Hair follicular keratinocyte (primary cell): ENCODE measurements at places on chromosomes 2 and 18. TPM values are rescaled to one million over a fixed set of nuclear protein-coding genes. Genes with fewer than 3 reads are reported as not detected.

The KLHL41 gene
- 0.04 TPM in 1 of 2 replicates, not detected in the other for total RNA-seq

The G6PC2 gene
- not detected in 2 replicates for total RNA-seq

The SLC38A11 gene
- total RNA-seq, result not detected in 2 replicates

The SERPINB10 gene
- 0.08 TPM in 1 of 2 replicates, not detected in the other for total RNA-seq

The CCDC85A gene
- total RNA-seq, result 0.08 TPM in 1 of 2 replicates, not detected in the other

The TTLL4 gene
- total RNA-seq, result 13.4 and 16.0 TPM in 2 replicates

The GPC1 gene
- total RNA-seq, result 122 and 162 TPM in 2 replicates

The ACMSD gene
- total RNA-seq, result not detected in 2 replicates

The CCDC142 gene
- total RNA-seq, result 6.1 and 16.7 TPM in 2 replicates

The TFCP2L1 gene
- 11.2 and 16.7 TPM in 2 replicates for total RNA-seq

The CHRND gene
- not detected in 2 replicates for total RNA-seq

The THAP4 gene
- total RNA-seq, result 52.6 and 67.6 TPM in 2 replicates

The DAW1 gene
- 1.4 and 2.5 TPM in 2 replicates for total RNA-seq

The CCDC68 gene
- total RNA-seq, result 4.6 and 4.9 TPM in 2 replicates

The DOCK10 gene
- total RNA-seq, result 0.16 and 5.1 TPM in 2 replicates

The ASB3 gene
- total RNA-seq, result 8.0 and 13.2 TPM in 2 replicates

The MCEE gene
- total RNA-seq, result 6.4 and 7.3 TPM in 2 replicates

The PKP4 gene
- 29.8 and 36.5 TPM in 2 replicates for total RNA-seq

The ALLC gene
- total RNA-seq, result not detected in 2 replicates

The C1QL2 gene
- total RNA-seq, result not detected in 2 replicates

The FTCDNL1 gene
- total RNA-seq, result 0.08 and 0.57 TPM in 2 replicates

The RND3 gene
- 38.7 and 48.9 TPM in 2 replicates for total RNA-seq

The GCG gene
- not detected in 2 replicates for total RNA-seq

The CENPA gene
- 8.0 and 21.3 TPM in 2 replicates for total RNA-seq

The RAPGEF4 gene
- total RNA-seq, result 0.55 and 1.8 TPM in 2 replicates

The EEF1B2 gene
- total RNA-seq, result 760 and 770 TPM in 2 replicates

The REG3A gene
- total RNA-seq, result not detected in 2 replicates

The EIF2AK2 gene
- total RNA-seq, result 15.7 and 20.1 TPM in 2 replicates

The CHRNG gene
- total RNA-seq, result not detected in 2 replicates

The PLEK gene
- not detected in 2 replicates for total RNA-seq

The TEKT4 gene
- not detected in 2 replicates for total RNA-seq

The UGT1A10 gene
- not detected in 2 replicates for total RNA-seq

The POTEC gene
- total RNA-seq, result not detected in 2 replicates

The MC5R gene
- total RNA-seq, result not detected in 2 replicates

The IL1RL2 gene
- 2.1 and 2.8 TPM in 2 replicates for total RNA-seq

The IL1RL1 gene
- 1.5 and 4.3 TPM in 2 replicates for total RNA-seq

The ATOH8 gene
- total RNA-seq, result not detected in 2 replicates

The HOXD8 gene
- total RNA-seq, result 1.2 TPM in 1 of 2 replicates, not detected in the other

The CFC1 gene
- not detected in 2 replicates for total RNA-seq

The TPO gene
- total RNA-seq, result 0.23 TPM in 1 of 2 replicates, not detected in the other

The ANTXR1 gene
- 17.3 and 19.4 TPM in 2 replicates for total RNA-seq

The SPDYA gene
- total RNA-seq, result not detected in 2 replicates
